ENCODE measurements at places on chromosomes 3 and 15.

DNA sequence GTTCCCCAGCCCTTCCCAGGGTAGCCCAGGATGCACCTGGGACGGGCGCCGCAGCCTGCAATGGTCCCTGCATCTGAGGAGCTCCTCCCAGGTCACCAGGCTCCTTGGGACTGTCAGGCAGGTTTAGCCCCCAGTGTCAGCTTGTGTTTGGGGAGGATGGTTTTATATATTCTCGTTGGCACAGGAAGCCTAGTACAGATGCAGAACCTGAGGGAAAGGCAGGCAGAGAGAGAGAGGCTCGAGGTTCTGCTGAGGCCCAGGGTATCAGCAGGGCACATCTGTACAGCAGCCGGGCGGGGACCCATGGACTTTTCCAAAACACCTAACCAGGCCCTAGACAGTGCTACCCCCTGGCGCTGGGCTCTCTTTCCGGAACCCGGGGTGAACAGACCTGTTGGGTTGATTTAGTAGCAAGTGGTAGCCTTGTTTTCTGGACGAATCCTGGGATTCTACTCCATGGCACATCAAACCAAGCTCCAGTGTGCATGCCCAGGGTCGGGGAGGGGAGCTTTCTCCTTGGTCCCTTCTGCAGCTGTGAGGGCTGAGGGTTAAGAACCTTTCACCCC, 8.6 kb downstream of the PAK6 start:
- no peak for DNase-seq

DNA sequence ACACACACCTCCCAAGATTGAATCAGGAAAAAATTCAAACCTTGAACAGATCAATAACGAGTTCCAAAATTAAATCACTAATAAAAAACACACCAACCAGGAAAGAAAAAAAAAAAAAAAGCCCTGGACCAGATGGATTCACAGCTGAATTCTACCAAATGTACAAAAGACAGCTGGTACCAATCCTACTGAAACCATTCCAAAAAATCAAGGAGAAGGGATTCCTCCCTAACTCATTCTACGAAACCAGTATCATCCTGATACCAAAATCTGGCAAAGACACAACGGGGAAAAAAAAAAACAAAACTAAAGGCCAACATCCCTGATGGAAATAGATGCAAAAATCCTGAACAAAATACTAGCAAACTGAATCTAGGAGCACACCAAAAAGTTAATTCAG, 54.4 kb upstream of the SLC12A8 start:
- DNase-seq = no peak

DNA sequence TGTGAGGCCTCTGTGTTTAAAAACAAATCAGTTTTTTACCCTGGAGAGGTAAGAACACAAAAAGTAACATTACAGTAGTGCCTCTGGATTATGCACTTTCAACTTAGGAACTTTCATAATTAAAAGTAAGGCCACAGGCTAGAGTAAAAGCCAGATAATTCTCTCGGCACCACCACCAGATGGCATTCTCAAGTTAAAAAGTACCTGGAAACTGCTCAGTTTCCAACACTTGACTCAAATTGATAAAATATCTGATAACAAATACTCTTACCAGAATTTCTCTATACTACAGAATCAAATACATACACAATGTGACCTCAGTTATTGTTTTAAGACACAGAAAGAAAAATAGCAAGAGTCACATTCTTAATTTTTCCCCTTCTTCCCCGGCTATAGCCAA, 19.9 kb downstream of the SPICE1 start:
- DNase-seq = peak; percentile 32

GRCh38 chr3:51371943-51372557, 13.0 kb upstream of the MANF start:
- peak; percentile 69 for DNase-seq

DNA sequence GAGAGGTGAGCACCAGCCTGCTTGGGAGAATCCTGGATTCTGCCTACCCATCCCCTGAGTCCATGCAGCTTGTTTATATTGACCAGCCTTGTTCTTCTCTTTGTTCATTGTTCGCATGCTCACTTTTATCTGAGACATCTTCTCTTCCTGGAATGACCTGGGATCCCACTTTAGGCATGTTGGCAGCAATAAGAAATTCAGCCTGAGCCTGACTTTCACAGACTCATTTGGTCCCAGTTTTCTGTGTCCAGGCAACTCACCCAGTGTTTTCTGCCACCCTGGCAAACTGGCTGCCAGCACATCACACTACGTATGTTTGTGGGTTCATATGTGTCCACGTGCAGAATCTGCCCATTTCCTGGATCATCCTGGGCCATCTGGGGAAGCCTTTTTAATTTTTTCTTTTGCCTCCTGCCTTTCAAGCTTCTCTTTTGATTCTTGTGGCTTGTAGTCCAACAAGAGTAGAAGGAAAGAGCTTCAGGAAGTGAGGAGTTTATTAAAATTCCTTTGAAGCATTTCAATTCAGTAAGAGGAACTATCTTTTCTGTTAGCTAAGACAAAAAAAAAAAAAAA, 199.9 kb downstream of the FNDC3B start:
- no peak for DNase-seq

DNA sequence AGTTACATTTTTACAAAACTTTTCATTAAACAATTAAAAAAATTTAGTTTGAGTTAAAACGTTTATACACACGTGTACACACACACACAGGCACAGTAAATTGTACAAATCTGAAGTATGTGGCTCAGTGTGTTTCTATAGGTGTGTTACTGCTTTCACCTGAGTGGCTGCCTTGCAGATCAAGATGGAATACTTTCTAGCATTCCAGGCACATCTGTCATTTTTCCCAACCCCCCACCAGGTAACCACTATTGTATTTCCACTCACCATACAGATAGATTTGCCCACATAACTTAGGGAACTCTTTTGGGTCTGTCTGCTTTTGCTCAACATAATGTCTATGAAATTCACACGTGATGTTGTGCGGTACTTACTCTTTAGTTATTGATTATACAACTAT, 141.1 kb downstream of the PTPRG start:
- no peak for DNase-seq

- no peak for DNase-seq
Observed at GRCh38 chr15:40618023-40618422, 24.0 kb downstream of the KNL1 start.

- no peak for DNase-seq
Observed at GRCh38 chr15:88954431-88955277, 41.5 kb upstream of the MFGE8 start.

GRCh38 chr3:179088306-179088705, 16.7 kb upstream of the ZMAT3 start:
- no peak for DNase-seq

DNA sequence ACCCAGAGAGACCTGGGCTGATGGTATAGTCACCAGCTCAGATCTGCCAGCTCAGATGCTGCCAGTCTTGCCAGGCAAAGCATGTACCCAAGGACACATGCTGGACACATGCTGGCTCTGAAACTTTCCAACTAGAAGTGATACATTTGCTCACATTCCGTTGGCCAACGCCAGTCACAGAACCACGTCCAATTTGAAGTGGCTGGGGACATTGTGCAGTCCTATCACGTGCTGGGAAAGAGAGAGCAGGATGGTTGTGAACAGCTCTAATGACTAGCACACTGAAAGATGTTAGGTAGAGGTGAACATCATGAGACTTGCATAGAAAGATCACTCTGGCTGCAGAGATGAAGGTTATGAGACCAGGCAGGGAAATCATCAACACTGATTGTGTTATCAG, 308.5 kb upstream of the ROPN1 start:
- no peak for DNase-seq

GRCh38 chr3:194009019-194009418, 126.9 kb upstream of the HES1 start:
- DNase-seq = no peak

- DNase-seq = no peak
Observed at GRCh38 chr3:69058180-69058946, 6.2 kb upstream of the TMF1 start.

DNA sequence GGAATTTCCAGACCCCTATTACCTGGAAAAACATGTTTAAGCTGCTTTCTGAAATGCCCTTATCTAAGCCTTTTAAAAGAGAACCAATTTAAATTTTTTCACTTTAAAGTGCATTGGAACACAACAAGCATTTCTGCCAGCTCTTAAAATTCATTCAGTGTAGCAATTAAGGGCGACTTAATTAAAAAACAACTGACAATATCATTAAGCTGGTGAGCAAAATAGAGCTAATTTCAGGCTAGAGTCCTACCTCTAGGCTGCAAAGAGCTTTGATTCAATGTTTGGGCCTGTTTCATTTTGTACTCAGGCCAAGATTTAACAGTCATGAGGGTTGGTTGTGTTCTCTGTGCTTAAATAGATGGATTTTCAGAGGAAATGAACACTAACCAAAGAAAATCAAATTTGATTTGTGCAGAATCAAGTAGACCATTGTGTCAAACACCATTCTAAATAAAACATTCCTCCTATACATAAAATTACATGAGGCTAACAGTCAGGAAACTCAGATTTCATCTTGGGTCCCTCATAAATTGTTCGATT, 114.6 kb downstream of the TMEM108 start:
- DNase-seq = no peak

DNA sequence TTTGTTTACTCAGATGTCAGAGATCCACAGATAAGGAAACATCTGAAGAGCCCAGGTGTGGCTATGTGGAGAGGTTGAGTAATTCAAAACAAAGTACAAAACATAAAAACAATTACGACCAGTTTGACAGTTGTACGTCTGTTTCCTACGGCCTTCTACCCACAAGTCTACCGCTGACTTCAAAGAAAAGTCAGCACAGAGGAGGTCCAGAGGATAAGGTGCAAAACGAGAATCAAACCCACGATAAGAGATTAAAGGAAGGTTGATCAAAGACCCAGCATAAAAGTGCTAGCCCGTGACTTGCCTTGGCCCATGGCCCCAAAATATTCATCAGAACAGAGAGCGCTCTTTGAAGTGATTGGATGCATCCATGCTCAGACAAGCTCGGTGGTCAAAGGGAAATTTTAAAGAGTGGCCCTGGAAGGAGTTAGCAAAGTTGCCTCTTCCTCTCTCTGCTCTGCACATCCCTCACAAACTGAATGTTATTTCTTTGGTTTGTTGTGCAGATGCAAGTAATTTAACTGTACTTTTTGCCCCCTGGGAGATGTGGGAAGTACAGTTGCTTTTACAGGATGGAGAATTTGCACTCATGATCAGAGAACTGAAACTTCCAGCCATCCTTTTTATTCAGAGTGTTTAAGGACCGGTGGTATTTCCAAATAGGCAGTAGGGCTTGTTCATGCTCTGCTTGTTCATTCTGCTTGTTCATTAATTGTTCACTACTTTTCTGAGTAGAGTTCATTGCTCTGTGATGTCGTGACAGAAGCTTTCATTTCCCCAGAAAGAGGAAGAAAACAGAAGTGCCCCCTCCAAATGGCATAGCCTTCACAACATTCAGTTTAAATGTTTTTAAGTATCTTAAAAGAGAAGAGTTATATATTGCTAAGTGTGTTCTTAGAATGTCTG, 31.1 kb downstream of the MME start:
- no peak for DNase-seq

DNA sequence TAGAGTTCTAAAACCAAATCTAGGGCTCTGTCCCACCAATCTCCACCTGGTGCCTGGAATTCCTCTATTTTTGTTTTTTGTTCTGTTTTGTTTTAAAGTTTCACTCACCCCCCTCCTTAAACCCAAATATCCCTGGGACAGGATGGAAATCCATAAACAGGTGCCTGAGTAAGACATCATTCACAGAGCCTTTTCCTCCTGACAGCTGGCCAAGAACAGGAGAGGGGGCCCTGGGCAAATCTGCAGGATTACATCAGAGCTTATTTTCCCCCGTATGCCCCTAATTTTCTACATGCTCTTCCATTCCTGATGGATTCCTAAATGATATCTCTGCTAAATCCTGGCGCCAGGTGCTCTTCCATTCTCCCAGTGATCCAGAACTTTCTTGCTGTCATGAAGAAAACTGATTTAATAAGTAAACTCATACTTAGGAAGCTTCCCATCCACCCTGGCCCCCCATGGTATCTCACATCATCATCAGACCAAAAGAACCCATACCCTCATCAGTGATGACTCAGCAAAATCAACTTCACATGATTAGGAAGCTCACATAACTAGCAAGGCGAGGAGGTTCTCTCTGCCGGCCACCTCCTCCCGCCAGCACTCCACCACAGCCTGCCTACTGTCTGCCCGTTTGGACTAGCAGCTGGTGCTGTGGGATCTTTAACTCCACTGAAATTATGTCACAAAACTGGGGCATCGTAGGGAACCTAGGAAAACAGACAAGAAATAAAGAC, 61.0 kb downstream of the LIPC start:
- DNase-seq = no peak

- no peak for DNase-seq
Observed at GRCh38 chr15:80480909-80481308, 76.7 kb downstream of the ARNT2 start.

- no peak for DNase-seq
Observed at GRCh38 chr3:24101676-24102168, 156.6 kb downstream of the NR1D2 start.

DNA sequence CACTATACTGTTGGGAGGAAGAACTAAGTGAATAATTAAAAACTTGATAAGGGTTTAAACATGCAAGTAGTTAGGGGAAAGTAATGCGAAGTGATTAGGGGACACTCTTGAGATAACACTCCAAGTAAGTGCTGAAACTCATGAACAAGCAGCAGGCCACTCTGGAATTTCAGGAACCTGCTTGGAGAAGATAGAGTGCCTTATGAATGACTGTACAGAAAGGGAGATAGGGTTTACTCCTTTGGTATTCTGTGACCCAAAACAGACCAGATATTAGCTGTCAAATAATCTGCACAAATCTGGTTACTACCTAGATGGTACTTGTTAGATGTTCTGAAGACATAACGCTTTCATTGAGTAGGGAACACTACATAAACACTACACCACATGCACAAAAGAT, 85.6 kb downstream of the FRMD4B start:
- DNase-seq = no peak

DNA sequence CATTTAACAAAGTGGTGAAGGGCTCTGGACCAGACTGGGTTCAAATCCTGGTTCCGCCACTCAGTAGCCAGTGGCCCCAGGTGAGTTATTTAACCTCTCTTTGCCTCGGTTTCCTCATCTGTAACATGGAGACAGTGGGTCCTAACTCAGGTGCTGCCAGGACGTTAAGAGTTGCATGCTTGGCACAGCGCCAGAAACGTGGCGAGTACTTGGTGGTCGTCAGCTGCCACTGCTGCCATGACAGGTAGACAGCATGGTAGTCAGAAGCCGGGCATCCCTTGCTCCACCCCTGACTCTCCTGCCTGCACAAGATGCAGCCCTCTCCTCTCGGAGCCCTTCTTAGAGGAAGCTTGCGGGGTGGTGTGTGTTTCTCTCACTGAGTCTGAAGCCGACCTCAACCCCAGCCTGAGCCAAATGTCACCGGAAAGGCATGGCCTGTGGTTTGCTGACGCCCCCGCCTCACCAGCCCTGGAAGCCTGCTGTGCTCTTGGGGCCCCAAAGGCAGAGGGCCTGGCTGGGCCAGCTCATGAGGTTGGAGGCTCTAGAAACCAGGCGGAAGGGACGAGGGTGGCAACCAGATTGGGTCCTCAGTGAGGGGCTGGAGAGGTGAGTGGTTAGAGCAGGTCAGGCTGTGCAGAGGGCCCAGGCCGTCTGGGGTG, 160.8 kb upstream of the TLE3 start:
- DNase-seq = peak; percentile 90

DNA sequence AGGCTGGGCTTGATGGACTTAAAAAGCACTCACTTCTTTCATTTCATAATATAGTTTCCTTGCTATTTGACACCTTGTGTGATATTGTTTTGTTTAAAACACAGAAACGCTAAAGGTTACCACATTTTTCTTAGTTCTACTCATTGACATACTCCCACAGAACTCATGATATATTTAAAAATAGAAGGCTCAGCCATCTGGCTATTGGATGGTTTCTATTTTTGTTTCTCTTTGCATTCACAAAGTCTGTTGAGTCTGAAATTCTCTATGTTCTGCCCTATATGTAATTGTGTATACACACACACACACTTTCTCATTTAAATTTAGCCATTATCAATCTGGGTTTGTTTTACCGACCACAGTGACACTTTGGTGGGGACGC, 128.2 kb downstream of the SOX2 start:
- no peak for DNase-seq

Data from activated CD4-positive, alpha-beta T cell treated with anti-CD3 and anti-CD28 coated beads for 48 hours (primary cell).